RWPE1 (cell line): ENCODE measurements at places on chromosomes 16 and 17.

DNA sequence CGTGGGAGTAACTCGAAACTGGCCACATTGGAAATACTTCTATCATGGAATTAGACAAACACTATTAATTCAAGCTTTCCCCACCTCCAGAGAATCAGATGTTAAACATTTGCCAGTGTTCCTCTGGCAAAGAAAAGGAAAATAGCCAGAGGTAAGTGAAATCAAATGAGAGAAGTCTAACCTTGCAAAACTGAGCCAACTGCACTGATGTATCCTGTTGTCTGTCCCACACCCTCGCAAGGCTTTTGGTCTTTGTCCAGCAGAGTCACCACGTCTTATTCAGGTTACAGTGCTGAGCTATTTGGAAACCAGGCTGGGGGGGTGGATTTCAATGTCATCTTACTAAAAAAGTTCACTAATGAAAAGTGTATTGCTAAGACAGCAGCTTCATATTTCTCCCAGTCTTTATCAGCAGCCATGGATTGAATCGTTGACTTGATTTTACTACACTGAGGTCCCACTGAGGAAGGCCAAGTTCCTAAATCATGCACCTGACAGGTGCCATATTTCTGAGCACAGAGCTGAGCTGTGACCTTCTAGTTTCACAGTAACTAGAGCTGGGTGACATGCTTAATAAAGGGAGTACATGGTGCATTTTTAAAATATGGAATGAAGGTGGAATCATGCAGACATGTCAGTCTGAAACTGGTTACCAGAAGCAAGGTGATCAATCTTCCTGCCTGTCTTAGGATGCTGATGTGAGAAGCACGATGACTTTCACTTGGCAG lies 85.2 kb upstream of the HSBP1 start:
- DNase-seq: no peak

GRCh38 chr17:62818526-62818925 lies 10.4 kb upstream of the MARCHF10 start:
- no peak for DNase-seq

- peak; percentile 23 for DNase-seq
Observed at GRCh38 chr16:58461056-58461455, 38.9 kb upstream of the NDRG4 start.

DNA sequence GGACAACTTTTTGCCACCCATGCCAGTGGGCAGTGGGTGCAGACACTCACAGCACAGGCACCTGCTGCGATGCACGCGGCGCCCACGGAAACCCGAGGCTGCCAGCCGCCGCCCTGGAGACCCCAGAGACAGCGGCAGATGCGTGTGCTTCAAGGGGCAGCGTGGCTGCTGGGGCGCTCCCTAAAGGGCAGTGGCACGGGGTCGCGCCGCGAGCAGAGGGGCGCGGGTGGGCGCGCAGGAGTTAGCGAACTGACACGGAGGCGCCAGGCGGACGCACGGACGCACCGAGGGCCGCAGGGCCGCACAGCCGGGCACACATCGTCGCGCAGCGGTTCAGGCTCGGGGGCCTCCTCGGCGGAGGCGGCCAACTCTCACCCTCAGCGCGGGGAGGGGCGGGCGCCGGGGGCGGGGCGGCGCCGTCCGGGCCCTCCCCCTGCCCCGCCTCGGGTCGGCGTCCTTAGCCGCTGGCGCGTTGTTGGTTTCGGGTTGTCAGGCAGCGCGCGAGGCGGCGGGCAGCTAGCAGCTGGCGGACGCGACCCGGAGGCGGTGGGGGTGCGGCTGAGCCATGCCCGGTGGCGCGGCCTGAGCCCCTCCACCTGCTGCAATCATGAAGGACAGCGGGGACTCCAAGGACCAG lies at the start of gene KIF19:
KIF19 (plus strand) TSS at position 484 of the 637 bp plus-strand sequence; CDS start at position 608, 124 bp downstream.
- peak; percentile 41 for DNase-seq

GRCh38 chr17:54888981-54889380 lies 11.7 kb upstream of the TOM1L1 start:
- no peak for DNase-seq

DNA sequence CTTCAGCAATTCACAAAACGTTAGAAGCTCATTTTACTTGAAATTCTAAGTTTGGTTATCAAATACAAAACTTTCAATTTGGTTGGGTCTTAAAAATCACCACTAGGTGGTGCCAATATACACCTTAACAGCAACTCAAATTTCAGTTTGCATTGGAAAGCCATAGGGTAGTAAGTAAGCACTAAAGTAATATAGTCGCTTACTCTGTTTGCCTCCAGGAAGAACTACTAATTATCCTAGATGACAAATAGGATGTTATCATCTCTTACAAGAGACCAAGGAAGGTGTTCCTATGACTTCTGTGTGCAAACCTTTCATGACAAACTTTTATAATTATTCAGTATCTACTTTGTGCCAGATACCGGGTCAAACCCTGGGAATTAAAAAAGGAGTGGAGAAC lies 93.3 kb downstream of the MYO1D start:
- peak; percentile 46 for DNase-seq

GRCh38 chr17:30506481-30506880 lies 29.3 kb downstream of the GOSR1 start:
- no peak for DNase-seq

- no peak for DNase-seq
Observed at GRCh38 chr17:27575096-27575911, 55.7 kb upstream of the LGALS9 start.

- DNase-seq: no peak
Observed at GRCh38 chr16:77790009-77790372, 1.6 kb downstream of the VAT1L start.

DNA sequence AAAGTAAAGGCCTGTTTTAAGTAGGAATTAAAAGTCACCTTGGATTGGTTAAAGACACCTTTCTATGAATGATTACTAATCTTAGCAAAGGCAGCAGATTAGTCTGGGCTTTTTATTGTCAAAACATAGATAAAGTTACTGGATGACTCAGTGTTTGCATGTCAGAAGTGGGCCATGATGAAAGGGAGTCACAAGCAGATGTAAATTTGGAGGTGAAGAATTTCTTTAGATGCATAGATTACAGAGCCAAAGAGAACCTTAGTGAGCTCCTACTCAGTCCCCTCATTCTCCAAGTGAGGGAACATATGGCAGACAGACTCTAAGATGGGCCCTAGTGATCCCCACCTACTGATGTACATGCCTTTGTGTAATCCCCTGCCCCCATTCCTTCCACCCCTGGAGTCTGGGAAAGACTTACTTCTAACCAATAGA lies 124.5 kb downstream of the HS3ST3A1 start:
- DNase-seq: no peak

GRCh38 chr16:89618109-89618998 lies 4.9 kb downstream of the DPEP1 start:
- DNase-seq: no peak

- DNase-seq: peak; percentile 15
Observed at GRCh38 chr17:37608351-37609169, 658 bp downstream of the SYNRG start.

DNA sequence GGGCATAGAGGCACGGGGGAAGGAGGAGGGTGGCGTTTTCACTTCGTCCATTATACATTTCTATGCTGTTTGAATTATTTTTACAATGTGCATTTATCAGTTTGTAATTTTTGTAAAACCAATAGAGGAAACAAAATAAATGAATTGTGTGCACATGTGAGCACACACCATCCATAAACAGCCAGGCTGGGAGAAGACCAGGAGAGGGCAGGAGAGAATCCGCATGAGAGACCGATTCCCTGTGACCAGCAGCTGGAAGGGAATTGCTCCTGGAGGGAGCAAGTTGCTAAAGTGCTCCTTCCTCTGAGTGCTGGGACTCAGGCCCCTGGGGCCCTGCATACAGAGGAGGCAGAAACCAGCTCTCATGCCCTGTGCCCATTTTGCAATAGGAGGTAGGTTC lies 126.0 kb downstream of the ABCC12 start:
- no peak for DNase-seq

GRCh38 chr17:61383689-61384201 lies 15.9 kb upstream of the TBX2 start:
- DNase-seq: no peak

- DNase-seq: no peak
Observed at GRCh38 chr17:47697906-47698711, 4.1 kb downstream of the TBKBP1 start.

GRCh38 chr17:44071772-44072171 lies 1.2 kb downstream of the G6PC3 start:
- DNase-seq: no peak

GRCh38 chr16:67390816-67391423 lies 2.4 kb downstream of the TPPP3 start:
- DNase-seq: no peak
